Stimulated activated CD4-positive, alpha-beta T cell treated with anti-CD3 and anti-CD28 coated beads, TNF-alpha, amount 100 ng/mL, for 48 hours (primary cell): ENCODE measurements at places on chromosomes 12 and 14.

- DNase-seq, result no peak
Observed at GRCh38 chr12:28223858-28224257, 33.6 kb downstream of the CCDC91 start.

GRCh38 chr14:54890788-54891187 lies 11.8 kb downstream of the GCH1 start:
- no peak for DNase-seq

- no peak for DNase-seq
Observed at GRCh38 chr12:131117438-131118245, 163.9 kb downstream of the ADGRD1 start.

DNA sequence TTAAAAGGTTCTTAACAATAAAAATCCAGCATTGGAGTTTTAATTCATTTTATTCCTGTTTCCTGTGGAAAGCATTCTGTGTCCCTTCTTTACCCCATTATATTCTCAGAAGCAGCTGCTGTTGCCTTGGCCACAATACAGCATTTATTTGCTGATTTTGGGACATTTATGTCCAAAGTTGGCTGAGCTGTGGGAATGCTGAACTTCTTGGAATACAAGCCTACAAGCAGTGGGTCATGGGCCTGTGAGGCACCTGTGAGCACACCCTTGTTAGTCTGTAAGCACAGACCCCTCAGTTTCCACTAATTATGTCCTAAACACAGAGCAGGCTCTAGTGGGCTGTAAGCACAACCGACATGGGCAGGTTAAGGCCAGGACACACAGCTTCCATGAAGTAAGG lies 122.2 kb upstream of the IGF1 start:
- no peak for DNase-seq

DNA sequence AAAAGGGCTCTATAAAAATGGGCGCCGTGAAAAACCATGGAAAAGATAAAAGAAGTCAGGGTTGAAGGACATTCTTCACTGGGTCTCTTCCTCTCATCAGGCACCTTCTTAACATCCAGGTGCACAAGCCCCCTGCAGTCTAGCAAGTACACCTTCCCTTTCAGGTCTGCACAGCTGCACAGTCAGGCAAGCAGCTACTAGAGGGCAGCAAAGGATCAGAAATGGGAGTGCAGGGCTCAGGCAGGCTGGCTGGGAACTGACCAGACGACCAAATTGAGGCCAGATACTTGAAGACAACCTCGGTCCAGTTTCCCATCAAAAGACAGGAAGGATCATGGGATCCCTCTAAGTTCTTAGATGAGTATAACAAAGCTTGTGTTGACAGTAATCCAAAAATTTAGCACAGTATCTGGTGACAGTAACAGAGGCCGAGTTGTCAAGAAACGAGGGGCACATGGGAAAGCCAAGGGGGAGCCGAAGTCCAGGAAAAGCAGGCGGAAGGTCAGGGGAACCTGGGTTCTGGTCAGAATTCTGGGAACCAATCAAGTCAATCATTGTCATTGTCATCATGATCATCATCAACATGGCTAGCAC lies 10.1 kb upstream of the GRIP1 start:
- DNase-seq, result no peak

DNA sequence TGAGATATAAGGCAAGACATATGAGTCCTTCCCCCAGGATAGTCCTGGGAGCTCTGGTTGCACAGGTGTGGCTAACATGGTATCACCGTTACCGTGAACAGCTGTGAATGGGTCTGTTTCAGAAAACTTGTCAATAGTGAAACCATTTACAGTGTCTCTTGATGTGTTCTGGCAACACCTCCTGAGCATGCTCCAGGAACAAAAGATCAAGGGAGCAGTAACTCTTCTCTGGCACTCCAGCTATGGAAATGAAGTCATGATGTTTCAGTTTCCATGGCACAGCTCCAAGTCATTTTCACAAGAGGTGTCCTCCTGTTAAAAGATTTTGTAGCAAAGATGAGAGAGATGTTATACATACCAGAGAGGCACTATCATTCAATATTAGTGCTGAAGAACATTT lies 253.7 kb downstream of the SNAPC1 start:
- DNase-seq, result no peak

DNA sequence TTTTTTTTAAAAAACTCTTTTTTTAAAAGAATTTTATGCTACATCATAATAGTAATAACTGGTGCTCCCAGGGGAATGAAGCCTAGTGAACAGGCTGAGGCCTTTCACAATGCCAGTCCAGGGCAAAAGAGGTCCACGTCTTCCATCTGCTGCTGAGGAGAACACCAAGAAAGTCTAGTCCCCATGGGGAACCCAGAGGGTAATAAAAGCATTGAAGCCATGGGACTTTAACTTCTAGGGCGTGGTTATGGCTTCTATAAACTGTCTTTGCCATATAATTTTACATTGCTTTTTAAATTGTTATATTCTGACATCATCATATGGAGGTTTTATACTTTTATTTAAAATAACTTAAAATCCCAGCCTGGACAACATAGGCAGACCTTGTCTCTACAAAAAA lies 64.3 kb downstream of the SLC16A7 start:
- no peak for DNase-seq

GRCh38 chr12:102350070-102350469 lies 130.3 kb downstream of the IGF1 start:
- DNase-seq, result no peak

DNA sequence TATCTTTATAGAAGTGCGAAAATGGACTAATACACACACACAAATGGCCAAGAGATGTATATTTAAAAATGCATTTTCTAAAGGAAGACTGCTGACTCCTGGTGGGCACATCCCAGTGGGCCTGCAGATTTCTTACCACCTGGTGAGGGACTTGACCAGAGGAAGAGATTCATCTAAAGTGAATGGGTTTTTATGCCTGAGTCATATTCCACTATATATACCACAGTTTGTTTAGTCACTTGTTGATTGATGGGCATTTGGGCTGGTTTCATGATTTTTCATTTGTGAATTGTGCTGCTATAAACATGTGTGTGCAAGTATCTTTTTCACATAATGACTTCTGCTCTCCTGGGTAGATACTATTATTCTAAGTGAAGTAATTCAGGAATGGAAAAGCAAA lies 277.3 kb downstream of the SLC16A7 start:
- no peak for DNase-seq

GRCh38 chr12:12822886-12823285 lies 9.7 kb downstream of the DDX47 start:
- no peak for DNase-seq

DNA sequence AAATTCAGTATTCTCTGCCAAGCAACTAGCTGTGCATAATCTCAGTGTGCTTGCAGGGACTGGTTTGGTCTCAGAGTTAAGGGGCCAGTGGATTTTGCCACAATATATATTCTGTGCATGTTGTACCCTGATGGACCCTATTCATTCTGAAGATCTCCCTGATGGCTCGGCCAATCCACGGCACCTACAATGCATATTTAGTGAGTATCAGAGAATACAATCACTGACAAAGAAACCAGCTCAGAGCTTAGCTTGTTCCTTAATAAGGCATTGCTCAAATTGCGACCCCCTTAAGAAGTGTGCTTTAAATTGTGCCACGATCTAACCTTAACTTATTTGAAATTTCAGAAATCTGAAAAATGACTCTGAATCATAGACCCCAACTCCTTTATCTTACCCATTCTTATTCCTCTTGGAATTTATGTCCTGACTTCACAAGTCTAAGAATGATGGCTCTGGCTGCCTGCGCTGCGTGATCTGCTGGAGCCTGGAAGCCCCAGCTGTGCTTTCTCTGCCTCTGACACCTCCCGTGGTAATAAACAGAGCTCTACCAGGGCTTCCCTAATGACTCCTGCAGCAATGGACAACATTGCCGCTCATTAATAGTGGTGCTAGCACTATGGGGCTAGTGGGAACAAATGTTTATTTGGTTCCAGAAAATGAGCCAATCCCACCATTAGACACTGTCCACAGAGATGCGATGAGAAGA lies 9.0 kb upstream of the DCAF4 start:
- no peak for DNase-seq

GRCh38 chr12:117825827-117826226 lies 143.0 kb downstream of the KSR2 start:
- DNase-seq, result no peak

- no peak for DNase-seq
Observed at GRCh38 chr12:71440345-71440762, 756 bp downstream of the LGR5 start.
